ENCODE measurements at places on chromosomes 2 and 18.

DNA sequence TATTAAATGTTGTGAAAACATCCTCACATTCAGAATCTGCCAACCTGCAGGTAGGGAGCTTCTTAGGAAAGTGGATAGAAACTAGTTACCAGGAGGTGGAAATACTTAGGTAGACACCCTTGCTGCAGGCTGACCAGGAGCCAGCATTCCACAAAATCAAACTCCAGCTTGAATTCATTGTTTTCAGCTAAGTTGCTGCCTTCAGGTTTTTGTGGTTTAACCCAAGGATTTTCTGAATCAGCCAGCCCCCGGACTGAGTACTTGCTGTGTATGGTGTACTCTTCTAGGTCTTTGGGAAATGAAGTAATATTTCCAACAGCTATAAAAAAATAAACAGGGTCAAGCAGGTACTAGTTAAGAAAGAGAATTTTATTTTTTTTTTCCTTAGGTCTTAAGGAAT lies 192.1 kb upstream of the CHST9 start:
- DNase-seq, result no peak

GRCh38 chr18:49168281-49168985 lies 217.7 kb upstream of the SMAD7 start:
- no peak for DNase-seq

DNA sequence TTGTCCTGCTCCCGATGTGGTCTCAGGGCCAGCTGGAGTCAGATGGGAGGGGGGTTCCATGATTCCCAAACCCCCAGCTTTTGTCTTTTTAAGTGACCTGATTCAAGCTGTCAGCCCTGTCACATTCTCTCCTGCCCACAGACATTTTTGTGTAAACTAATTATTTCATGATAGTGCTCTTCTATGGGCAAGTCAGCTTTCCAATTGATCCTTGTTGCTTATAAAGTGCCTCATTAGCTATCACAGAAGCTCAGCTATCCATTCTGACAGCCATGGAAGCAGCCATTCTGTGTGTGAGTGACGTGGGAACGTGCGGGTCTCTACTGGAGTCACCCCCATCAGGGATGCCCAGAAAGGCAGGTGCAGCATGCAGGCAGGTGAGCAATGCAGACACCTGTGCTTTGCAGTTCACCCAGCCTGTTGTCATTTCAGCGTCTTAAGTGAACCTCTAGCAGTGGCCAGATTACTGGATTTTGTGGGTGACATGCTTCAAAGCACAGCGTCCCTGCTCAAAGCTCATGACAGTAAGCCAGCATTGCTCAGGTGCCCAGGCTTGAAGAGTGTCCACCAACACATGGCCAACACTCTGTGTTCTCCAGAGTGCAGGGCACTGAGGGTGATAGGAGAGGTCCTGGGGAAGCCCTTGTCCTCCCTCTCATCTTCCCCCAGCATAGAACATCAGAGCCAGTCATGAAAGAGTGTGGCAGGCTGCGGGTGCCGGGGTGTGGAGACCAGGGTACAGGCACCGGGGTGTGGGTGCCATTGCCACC lies 162.1 kb upstream of the SH3BP4 start:
- no peak for DNase-seq

DNA sequence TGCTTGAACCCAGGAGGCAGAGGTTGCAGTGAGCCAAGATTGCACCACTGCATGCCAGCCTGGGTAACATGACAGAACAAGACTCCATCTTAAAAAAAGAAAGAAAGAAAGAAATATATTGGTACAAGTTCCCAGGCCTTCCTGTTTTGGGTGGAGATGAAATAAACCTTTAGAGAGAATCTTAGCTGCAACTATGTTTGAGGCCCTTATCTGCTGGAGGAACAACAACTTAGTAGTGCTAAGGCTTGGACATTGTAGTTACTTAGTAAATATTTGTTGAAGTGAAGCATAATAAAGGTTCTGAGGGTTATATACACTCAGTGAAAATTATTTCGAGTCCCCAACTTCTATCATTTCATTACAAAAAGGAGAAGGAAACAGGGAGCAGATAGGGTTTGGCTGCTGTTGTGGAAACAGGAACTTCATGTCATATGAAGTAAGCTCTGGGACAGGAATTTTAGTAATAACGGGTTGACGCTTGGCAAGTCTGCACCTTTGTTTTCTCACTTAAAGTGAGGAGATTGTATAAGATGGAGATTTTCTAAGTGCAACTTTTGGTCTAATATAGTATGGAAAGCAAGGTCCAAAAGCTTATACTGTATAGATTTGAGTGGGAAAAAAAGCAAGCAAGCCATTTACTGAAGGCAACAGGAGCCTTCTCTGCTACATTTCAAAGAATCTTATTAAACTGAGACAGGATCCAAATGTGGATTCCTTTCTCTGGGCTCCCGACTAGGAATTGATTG lies 40.0 kb upstream of the AGPS start:
- no peak for DNase-seq

GRCh38 chr2:19295998-19296502 lies 62.4 kb downstream of the OSR1 start:
- no peak for DNase-seq

- DNase-seq, result no peak
Measured at GRCh38 chr2:10720947-10721395, 459 bp upstream of the ATP6V1C2 start.

All from DMS 273 treated with DMSO at 0.1 percent for 48 hours (cell line).